ENCODE measurements at places on chromosomes 1 and 21.

- DNase-seq = no peak
These were observed 120.2 kb downstream of the ETS2 start for GRCh38 chr21:38925923-38926322.

- no peak for DNase-seq
These were observed 25.8 kb downstream of the OSBPL9 start for GRCh38 chr1:51642739-51643142.

- DNase-seq = no peak
These were observed 129.9 kb downstream of the ZNF281 start for GRCh38 chr1:200279810-200280411.

DNA sequence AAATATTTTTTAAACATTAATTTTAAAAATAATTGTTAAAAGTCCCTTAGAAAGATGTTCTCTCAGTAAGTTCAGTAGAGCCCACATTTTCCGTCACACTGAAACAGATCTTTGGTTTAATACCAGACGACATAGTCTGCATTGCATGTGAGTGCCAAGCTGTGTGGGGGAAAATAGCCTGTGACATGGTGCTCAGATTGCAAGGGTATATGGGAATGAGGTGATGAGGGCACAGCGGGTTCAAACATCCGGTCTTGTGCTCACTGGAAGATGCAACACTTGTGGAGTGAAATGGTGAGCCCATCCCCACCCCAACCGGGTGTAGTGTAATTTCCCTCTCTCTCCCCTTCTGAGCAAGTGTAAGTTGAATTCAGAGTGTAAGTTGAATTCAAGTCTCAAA, 114.3 kb downstream of the PEX14 start:
- DNase-seq = no peak

DNA sequence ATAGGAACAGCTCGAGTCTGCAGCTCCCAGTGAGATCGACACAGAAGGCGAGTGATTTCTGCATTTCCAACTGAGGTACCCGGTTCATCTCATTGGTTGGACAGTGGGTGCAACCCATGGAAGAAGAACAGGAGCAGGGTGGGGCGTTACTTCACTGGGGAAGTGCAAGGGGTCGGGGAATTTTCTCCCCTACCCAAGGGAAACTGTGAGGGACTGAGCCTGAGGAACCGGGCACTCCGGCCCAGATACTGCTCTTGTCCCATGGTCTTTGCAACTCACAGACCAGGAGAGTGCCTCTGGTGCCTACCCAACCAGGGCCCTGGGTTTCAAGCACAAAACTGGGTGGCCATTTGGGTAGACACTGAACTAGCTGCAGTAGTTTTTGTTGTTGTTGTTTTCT, 307.1 kb downstream of the AMY1C start:
- no peak for DNase-seq

GRCh38 chr1:15201849-15202551, 45.0 kb upstream of the FHAD1 start:
- no peak for DNase-seq

- DNase-seq = no peak
These were observed 17.8 kb upstream of the EPHA2 start for GRCh38 chr1:16173447-16174260.

- no peak for DNase-seq
These were observed 19.9 kb downstream of the FAM89A start for GRCh38 chr1:231020139-231020601.

- DNase-seq = no peak
These were observed 80.4 kb downstream of the ADARB1 start for GRCh38 chr21:45154511-45155508.

GRCh38 chr1:213050745-213051126, 305 bp upstream of the RPS6KC1 start:
- no peak for DNase-seq
